ENCODE measurements at places on chromosomes 2 and 18. TPM values are rescaled to one million over a fixed set of nuclear protein-coding genes. Genes with fewer than 3 reads are reported as not detected.

EXOC6B gene
- total RNA-seq: 20.9 TPM

GRCh38 chr2:218186355-218186766 is 19.6 kb upstream of the CXCR1 start:
- no peak overlapping the region for H3K27ac ChIP-seq
- no peaks in the 10 kb centered on the region for H3K36me3 ChIP-seq
- peak; percentile 54 for DNase-seq
- H3K27me3 ChIP-seq: no peaks in the 10 kb centered on the region
- no peaks in the 10 kb centered on the region for H3K4me1 ChIP-seq
- no peak overlapping the region for H3K4me3 ChIP-seq

- no peaks in the 10 kb centered on the region for H3K4me1 ChIP-seq
- no peak overlapping the region for H3K27ac ChIP-seq
- H3K27me3 ChIP-seq: no peaks in the 10 kb centered on the region
- no peak overlapping the region for H3K4me3 ChIP-seq
- H3K36me3 ChIP-seq: peaks cover 15% of the 10 kb centered on the region
- DNase-seq: no peak
Measured at GRCh38 chr18:11119959-11120587, 29.3 kb downstream of the PIEZO2 start.

DNA sequence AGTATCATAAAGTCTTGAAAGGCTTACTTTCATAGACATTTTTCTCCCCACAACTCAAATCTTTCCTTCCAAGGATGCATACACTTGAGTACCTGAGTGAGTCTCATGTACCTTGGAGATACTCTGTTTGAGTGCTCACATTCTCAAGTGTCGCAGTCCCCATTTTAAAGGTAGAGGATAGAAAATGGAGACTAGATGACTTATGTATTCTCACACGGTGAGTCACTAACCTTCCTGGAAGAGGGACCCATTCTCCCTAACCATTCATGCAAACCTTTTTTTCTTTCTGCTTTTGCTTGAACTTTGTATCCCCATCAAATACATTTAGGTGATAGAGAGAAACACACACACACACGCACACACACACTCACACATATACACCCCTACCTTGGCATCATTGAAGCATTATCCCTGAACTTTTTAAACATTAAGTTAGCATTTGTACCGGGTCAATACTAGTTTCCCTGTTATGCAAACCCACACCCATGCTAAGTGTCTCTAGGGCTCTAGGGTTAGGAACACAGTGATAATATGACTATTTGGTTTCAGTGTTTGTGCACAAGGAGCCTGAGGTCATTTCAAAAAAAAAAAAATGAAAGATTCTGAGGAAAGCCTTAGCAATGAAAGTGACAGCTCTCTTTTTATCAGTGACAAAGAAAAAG is 236.2 kb downstream of the IKZF2 start:
- no peak for DNase-seq
- H3K36me3 ChIP-seq: no peaks in the 10 kb centered on the region
- H3K27ac ChIP-seq: no peak overlapping the region

KLHL30 gene
- 2.1 TPM for total RNA-seq

- DNase-seq: peak; percentile 70
- no peaks in the 10 kb centered on the region for H3K27me3 ChIP-seq
- peaks cover 16% of the 10 kb centered on the region for H3K4me1 ChIP-seq
Measured at GRCh38 chr18:11089931-11090715, 59.2 kb downstream of the PIEZO2 start.

KIF3C gene
- 6.2 TPM for total RNA-seq

KYNU gene
- total RNA-seq: 18.7 TPM

GRCh38 chr2:134120406-134120732 is 133.5 kb upstream of the MGAT5 start:
- H3K4me1 ChIP-seq: peaks cover 30% of the 10 kb centered on the region
- peak overlapping the region; percentile 95 for H3K27ac ChIP-seq
- H3K36me3 ChIP-seq: no peaks in the 10 kb centered on the region
- peak overlapping the region; percentile 86 for H3K4me3 ChIP-seq

- H3K4me1 ChIP-seq: no peaks in the 10 kb centered on the region
- no peaks in the 10 kb centered on the region for H3K27me3 ChIP-seq
- DNase-seq: no peak
- H3K27ac ChIP-seq: no peak overlapping the region
Measured at GRCh38 chr2:212811036-212811805, 272.6 kb upstream of the ERBB4 start.

DNA sequence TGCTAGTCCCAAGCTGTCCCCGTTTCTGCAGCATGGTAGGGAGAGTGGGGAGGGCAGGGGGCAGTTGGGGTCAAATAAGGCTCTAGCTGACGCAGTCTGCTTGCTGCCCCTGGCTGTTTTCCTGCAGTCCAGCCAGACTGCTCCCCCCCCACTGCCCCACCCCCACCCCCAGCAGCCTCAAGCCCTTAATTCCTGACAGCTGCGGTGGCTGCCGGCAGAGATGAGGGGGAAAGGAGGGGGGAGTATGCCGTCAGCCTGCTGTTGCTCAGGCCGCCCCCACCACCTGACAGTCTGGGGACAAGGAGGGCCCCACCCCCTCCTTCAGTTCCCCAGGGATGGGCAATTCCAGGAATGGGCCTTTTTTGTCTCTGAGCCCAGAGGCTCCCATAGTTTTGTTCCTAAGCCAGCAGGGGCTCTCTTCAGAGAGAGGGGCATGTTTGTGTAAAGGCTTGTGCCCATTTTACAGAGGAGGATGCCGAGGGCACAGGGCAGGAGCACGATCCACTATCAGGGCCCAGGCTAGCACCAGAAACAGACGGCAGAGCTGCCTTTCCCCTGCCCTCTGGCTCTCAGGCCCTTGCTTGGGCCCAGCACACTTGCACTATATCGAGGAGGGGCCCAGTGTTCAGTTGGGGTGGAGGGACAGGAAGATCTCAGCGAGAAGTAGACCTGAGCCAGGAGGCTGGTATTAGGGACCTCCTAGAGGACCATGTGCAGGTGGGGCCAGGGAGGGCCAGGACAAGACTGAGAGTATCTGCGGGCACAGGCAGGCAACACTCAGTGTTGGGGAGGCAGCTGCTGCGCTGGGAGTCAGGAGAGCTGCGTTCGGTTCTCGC is 1.5 kb upstream of the WNT10A start:
- no peaks in the 10 kb centered on the region for H3K36me3 ChIP-seq
- H3K4me1 ChIP-seq: no peaks in the 10 kb centered on the region
- peaks cover 63% of the 10 kb centered on the region for H3K27me3 ChIP-seq
- DNase-seq: no peak
- no peak overlapping the region for H3K4me3 ChIP-seq

GRCh38 chr18:74906184-74906583 is 302.8 kb downstream of the PTGR3 start:
- no peak overlapping the region for H3K27ac ChIP-seq
- H3K36me3 ChIP-seq: no peaks in the 10 kb centered on the region
- no peaks in the 10 kb centered on the region for H3K27me3 ChIP-seq
- H3K4me3 ChIP-seq: no peak overlapping the region
- no peaks in the 10 kb centered on the region for H3K4me1 ChIP-seq
- DNase-seq: peak; percentile 38

GRCh38 chr2:204664708-204665121 is 119.4 kb downstream of the PARD3B start:
- H3K36me3 ChIP-seq: no peaks in the 10 kb centered on the region
- no peak overlapping the region for H3K4me3 ChIP-seq
- H3K27ac ChIP-seq: no peak overlapping the region
- no peaks in the 10 kb centered on the region for H3K27me3 ChIP-seq

DNA sequence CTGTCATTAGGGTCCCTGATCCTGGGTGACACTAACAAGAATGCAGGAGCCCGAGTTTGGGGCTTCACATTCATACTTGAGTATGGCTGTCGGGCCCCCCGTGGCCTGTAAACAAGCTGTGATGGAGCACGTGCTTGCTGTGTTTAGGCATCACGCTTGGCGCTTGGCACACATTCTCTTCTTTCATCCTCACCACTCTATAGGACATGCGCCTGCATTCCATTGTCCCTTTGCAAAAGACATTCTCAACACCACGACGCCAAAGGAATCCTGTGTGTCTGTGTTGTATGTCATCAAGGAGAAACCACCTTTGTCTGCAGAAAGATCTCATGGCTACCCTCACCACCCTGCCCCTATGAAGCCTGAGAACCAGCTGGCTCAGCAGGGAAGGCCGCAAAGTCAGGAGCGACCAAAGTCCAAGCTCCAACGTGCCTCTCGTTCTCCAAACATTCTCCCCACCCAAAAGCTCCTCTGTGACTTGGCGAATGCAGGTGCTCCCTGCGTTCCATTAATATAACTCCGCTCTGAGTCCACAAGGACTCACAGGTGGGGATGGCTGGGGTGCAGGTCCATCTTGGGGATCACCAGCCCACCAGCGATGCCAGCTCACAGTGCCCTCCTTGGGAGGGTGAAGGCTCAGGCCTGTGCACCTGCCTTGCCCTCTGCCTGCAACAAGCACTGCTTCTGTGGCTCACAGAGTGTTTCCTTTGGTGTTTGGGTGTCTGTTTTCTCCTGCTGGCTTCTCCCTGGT is 6.2 kb upstream of the PER2 start:
- H3K4me3 ChIP-seq: no peak overlapping the region
- no peak for DNase-seq
- peaks cover 2% of the 10 kb centered on the region for H3K4me1 ChIP-seq

DNA sequence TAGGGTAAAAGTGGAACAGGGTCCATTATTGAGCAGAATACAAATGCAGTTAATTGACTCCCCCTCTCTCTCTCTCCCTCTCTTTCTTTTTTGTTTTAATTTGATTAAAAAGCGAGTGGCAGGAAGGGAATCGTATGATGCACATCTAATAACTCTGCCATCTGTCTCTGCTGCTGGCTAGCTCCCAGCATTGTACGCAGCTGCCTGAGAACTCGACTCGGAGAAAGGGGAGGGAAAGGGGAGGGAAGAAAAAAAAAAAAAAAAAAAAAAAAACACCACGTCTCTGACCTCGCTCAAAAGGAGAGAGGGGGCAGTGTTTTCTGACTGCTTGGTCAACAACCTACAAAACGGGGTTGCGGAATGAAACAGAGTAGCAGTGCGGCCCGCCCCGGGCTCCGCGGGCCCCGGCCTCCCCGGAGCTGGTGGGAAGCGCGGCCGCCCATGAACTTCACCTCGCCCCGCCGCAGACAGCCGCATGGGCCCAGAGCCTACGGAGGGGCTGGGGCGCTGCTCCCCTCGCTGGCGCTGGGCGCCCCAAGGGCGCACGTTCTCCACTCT is 265.7 kb downstream of the TCF4 start:
- H3K27ac ChIP-seq: peak overlapping the region; percentile 99
- DNase-seq: peak; percentile 98
- H3K27me3 ChIP-seq: no peaks in the 10 kb centered on the region
- peak overlapping the region; percentile 48 for H3K4me3 ChIP-seq

ELMOD3 gene
- total RNA-seq: 26.5 TPM

B3GNT2 gene
- total RNA-seq: 25.1 TPM

CFC1 gene
- 9.1 TPM for total RNA-seq

GEN1 gene
- 5.5 TPM for total RNA-seq

DNA sequence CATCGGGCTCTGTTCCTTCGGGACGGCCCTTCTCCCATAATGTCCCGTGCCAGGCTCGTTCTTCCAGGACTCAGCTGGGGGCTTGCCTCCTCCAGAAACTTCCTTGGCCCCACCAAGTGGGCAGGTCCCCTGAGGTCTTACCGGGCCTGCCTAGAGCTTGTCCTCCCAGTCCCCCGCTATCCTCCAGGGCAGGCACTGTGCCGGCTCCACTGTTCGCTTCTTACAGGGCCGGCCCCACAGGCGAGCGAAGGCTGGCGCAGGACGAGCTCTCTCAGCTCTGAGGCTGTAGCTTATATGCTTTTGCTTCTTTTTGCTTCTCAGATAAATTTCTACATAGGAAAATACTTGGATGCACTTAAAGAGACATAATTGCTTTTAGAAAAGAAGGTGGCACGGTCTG is 229.4 kb downstream of the TWIST2 start:
- H3K27ac ChIP-seq: no peak overlapping the region
- no peak overlapping the region for H3K4me3 ChIP-seq
- H3K27me3 ChIP-seq: no peaks in the 10 kb centered on the region

DNA sequence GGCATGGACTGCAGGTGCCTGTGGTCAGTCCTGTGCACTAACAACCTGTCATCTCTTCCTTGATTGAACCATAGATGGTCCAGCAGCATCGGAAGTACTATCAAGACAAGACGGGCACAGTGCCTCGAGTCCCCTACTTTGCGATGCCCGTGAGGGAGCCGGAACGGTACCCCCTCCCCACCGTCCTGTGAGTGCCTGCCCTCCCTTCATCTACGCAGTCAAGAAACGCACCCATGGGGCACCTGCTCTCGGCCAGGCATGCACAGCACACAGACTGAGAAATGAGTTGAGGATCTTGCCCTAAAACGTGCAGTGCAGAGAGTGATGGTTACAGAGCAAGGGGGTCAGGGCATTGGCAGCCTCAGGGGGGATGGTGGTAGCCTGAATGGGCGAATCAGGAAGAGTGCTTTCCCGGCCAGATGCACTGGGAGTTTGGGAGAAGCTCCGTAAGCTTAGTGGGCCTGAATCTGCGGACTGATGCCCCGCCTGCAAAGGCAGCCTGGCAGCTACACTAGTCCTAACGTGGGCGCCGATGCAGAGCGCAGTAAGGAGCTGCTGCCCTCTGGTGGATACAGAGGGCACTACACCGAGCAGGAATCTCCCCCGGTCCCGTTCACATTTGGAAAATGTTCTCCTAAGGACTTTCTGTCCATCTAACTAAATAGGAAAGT is 63.6 kb downstream of the CIB4 start:
- no peaks in the 10 kb centered on the region for H3K27me3 ChIP-seq
- no peaks in the 10 kb centered on the region for H3K36me3 ChIP-seq
- H3K4me1 ChIP-seq: no peaks in the 10 kb centered on the region
- H3K4me3 ChIP-seq: no peak overlapping the region
- no peak overlapping the region for H3K27ac ChIP-seq
- DNase-seq: peak; percentile 63

Measured in lung (tissue), 17 donors.